HEK293T (cell line): ENCODE measurements at places on chromosomes 4 and X.
A peak's percentile ranks its signal among the peaks of the same experiment; 100 is the strongest.

DNA sequence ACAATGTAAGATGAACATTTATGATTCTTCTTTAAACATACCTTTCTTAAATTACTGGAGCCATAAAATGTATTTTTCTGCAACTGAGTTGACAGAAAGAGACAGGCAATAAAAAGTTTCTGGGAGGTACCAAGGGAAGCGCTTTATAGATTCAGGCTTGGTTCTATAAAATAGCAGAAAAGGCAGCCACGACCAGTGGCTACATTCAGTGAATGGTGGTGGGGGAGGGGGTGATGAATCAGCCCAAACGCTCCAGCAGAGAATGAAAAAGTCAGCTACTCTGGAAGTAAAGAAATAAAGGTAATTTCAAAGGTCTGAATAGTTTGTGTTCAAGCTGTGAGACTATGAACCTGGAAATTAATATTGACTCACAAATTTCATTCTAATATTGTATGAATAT lies 456.1 kb downstream of the KCTD8 start:
- no peak for DNase-seq

DNA sequence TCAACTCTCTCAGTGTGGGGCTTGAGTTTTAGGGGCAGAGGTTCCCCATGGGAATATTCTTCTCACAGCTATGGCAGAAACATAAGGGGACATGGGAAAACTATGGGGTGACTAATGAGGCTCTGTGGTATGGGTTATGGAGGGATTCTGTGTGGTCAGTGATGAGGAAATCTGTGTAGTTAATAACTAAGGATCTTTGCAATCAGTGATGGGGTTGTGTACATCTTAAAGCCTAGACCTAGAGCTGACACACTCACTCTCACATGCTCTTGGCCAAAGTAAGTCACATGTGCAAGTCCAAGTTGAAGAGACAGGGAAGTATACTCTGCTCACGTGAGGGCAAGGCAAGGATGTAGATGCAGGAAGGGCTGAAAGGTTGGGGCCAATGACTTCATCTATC lies 86.4 kb upstream of the UXT start:
- no peak for DNase-seq

- peak; percentile 56 for DNase-seq
These were observed 115.4 kb upstream of the ESX1 start for GRCh38 chrX:104370089-104370488.

DNA sequence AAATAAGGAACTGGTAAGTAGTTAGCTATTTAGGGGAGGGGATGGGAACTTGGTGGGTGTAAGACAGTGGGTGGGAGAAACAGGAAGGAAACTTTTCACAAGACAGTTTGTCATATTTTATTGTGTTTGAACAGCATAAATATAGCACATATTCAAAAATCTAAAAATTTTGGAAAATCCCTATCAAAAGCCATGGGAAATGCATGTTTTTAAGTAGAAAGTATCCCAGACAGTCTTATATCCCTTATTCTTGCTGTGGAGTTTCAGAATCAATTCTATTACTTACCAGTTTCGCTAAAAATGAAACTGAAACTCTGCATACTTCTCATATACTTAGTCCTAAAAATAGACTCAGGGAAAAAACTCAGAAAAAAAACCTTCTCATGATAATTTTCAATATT lies 22.3 kb upstream of the RASGEF1B start:
- no peak for DNase-seq

- DNase-seq: no peak
These were observed 91.1 kb upstream of the ANKRD50 start for GRCh38 chr4:124803641-124804040.

DNA sequence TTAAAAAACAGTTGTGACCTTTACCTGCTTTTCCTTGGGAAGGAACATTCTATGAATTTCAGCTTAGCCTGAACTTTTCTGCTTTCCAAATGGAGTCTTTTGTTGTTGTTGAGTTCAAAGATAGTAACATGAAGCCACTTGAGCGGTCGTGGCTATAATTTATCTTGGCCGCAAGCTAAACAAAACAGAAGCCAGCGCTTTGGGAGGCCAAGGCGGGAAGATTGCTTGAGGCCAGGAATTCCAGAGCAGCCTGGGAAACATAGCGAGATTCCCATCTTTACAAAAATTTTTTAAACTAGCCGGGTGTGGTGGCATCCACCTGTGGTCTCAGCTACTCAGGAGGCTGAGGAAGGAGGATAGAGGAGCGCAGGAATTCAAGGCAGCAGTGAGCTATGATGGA lies 29.9 kb downstream of the TKTL1 start:
- no peak for DNase-seq

DNA sequence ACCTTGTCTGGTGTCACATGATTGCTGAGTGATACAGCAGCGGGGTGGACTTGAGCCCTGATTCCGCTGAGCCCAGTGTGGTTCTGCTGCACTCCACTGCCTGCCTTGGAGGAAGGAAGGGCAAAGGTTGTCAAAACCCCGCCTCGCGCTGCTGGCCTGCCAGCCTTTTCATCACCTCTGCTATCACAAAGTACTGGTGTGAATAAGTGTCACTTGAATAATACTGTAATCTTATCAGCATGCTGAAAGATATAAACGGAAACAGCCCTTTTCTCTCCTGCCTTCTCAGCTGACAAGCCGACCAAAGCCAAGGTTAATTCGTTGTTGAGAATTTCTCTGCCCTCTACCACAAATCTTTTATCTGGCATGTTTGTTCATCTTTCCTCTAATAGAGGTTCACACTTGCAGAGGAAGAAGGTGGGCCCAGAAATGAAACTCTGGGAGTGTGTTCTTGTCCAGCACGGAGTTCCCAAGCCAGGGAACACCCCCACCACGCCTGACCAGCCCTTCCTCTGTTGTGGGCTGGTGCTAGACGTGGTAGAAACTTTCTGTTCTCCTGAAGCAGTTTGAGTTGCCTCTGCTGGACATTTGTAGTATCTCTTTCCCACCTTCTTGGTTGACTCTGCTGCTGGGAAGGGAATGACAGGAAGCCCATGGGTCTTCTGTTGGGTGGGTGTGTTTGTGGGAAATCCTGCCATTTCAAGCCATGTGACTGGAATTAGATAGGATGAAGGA lies 21.5 kb downstream of the FHDC1 start:
- peak; percentile 35 for DNase-seq

DNA sequence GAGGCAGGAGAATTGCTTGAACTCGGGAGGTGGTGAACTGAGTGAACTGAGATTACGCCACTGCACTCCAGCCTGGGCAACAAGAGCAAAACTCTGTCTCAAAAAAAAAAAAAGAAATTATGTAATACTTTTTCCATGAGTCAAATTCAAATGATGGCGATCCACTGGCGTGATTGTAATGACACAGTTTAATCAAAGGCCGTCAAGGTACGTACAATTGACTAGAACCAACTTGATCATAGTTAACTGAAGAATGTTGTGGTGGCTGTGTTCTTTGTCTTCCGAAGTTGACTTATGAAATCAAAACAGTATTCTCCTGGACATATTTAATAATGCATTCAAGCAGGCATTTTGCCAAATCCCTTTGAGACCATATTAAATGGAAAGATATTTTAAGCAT lies 318.6 kb upstream of the FAT1 start:
- DNase-seq: no peak

DNA sequence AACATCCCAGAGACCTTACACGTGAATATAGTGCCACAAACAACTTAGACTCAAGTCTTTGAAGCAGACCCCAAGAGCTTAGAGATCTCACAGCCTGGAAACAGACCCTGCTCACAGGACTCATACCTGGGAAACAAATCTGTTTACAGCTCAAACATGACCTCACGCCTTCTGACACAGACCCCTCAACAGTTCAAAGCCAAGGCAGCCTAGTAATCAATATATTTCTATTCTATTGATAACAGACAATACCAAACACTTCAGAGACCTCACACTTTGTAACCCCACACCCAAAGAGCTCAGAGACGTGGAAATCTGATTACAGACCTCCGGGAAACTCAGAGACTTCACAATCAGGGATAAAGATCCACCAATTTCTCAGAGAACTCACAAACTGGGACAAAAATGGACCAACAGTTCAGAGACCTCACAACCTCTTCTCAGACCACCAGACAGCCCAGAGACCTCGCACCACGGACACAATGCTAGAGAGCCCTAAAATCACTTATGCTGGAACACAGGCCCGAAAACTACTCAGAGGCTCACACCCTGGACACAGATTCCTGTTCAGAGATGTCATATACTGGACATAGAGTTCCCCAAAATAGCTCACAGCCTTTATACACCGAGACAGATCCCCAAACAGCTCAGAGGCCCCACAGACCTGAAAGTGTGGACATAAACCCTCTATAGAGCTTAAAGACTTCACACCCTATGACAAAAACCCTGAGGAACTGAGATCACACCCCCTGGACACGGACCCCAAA lies 14.8 kb downstream of the SUV39H1 start:
- DNase-seq: no peak

DNA sequence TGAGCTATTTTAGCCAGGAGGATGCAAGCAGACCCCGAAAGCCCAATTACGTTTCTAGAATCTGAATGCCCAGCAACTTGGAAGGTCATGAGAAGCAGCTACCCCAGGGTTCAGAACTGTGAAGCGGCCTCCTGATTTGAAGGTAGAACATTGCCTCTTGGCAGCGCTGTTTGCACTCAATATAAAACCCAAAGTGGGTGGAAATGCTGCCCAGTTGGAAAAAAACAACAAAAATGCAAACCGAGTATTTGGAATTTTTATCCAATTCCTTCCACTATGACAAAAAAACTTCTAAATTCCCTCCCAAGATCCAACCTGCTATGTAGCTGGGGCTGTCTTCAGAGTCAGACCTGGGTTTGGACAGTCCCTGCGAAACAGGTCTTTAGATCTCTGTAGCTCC lies 103.3 kb upstream of the RBPJ start:
- DNase-seq: no peak

DNA sequence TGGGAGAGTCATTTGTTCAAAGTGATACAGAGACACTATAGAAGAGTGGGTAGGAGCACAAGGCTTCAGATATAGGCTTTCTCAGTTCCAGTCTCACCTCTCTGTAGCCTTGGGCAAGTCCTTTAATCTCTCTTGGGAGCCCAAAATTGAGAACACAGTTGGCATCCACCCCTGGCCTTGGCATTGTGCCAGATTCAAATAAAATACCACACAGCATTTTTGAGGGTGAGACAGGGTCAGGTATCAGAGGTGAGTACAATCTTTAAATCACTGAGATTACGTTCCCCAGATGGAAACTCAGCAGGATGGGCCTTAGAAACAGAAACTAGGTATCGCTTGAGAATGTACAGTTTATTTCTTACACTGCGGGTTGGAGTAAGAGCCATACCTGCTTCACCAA lies 25.2 kb upstream of the SMIM10L2A start:
- no peak for DNase-seq

- DNase-seq: no peak
These were observed 30.8 kb downstream of the HERC3 start for GRCh38 chr4:88623097-88623496.

GRCh38 chrX:154401045-154401799 lies 3.0 kb downstream of the RPL10 start:
- DNase-seq: no peak

GRCh38 chrX:39808471-39808917 lies 289.3 kb downstream of the BCOR start:
- DNase-seq: no peak

DNA sequence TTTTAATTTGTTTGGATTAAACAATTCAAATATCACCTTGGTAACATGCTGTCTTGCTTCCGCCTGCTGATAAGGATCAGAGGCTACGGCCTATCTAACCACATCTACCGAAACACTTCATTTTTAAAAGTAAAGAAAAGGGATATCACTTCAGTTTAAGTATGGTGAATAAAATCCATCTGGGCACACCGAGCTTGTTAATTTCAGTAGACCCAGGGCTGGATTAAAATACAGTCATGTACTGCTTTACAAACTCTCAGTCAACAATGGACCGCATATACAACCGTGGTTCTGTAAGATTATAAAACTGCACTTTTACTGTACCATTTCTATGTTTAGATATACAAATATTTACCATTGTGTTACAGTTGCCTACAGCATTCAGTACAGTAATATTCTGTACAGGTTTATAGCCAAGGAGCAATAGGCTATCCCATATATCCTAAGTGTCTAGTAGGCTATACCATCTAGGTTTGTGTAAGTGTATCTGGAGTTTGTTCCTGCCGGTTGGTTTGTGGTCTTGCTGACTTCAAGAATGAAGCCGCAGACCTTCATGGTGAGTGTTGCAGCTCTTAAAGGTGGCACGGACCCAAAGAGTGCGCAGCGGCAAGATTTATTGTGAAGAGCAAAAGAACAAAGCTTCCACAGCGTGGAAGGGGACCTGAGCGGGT lies 40.0 kb downstream of the SEPTIN11 start:
- DNase-seq: no peak

- DNase-seq: no peak
These were observed 444.6 kb downstream of the IL15 start for GRCh38 chr4:142081025-142081424.

GRCh38 chrX:1520350-1520749 lies 16.6 kb downstream of the P2RY8 start:
- DNase-seq: no peak

GRCh38 chr4:128163177-128164117 lies 102.3 kb downstream of the LARP1B start:
- no peak for DNase-seq

DNA sequence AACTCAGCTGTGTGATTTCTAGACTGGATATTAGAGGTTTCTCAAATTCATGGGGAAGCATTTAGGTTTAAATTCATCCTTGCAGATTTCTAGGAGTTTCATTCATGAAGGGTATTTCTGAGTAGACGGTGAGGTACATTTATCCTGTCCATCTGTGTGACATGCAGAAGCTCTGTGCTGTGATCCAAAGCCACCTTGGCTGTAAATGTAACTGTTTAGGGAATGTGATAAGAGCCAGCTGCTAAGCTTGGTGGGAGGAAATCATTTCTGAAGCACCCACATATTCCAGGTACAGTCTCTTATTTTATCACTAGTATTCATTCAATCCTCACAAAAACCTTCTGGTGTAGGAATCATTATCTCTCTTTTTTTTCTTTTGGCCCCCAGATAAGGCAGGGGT lies 8.7 kb upstream of the DCTD start:
- DNase-seq: no peak

DNA sequence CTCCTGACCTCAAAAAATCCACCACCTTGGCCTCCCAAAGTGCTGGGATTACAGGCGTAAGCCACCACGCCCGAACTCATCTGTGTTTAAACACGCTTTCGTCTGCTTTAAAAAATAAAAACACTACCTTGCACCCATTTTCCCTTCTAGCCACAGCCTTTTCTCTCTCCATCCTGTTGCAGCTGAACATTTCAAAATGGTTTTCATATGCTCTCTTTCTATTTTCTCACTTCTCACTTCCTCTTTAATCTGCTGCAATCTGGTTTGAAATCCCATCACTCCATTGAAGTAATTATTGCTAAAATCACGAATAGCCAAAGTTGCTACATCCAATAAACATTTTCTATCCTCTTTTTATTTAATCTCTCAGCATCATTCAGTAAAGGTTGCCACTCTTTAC lies 70.0 kb downstream of the DCHS2 start:
- no peak for DNase-seq
